ENCODE measurements at places on chromosomes 6 and 20.

GRCh38 chr6:14734416-14735340, 511.2 kb upstream of the JARID2 start:
- no peak for DNase-seq

DNA sequence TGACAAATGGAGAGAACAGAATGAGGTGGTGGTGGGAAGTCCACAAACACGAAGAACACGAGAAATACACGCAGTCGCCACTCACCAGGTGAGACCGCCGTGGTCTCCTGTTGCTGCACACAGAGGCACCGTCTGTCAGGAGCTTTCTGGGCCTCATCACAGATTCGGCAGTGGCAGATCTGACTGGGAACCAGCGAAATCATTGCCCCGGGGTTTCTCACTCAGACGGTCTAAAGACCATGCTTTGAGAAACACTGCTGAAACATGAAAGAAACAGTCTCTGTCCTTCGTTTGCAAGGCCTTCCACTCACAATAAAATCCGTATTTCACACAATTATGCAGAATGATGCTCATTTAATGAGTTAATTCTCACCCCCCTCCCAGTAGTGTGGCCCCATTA, 130.9 kb upstream of the AFDN start:
- no peak for DNase-seq

DNA sequence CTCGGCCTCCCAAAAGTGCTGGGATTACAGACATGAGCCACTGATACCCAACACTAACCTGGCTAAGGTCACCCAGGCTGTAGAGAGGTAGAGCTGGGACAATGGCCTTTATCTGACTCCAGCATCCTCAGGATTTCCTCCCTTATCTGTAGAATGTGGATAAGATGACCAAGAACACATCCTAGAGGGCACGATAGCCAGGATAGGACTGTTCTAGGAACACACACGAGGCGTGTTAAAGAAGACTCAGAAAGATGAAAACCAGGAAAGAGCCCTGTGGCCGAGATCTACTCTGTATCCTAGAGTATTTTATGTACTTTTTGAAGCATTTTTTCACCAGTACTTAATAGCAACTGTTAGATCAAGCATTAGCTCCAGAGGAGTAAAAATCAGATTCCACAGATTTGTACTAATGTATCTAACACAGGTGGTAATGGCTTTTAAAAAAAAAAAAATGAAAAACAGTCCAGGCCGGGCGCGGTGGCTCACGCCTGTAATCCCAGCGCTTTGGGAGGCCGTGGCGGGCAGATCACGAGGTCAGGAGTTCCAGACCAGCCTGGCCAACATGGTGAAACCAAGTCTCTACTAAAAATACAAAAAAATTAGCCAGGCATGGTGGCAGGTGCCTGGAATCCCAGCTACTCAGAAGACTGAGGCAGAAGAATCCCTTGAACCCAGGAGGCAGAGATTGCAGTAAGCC, 17.3 kb downstream of the PPP1R10 start:
- no peak for DNase-seq

DNA sequence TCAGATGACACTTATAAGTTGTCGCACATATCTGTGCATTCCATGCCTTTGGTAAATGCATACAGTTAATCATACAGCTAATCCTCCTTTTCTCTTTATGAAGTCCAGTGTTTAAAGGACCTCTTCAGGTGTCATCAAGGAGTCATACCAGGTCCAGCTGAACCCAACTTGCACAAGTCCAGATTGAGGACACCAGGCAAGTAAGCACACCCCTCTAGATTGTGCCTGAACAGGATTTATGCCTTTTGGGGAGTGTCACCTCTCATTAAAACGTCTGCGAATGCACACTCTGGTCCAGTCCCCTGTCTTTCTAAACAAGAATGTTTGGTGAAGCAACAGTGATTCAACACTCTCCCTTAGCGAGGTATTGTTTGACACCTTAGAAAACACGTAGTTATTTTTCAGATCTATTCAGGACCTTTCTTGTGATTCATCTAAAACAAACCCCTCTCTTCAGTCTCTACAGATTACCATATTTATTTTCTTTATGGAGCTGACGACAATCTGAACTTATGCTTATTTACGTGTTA, 48.4 kb downstream of the C6orf15 start:
- no peak for DNase-seq

DNA sequence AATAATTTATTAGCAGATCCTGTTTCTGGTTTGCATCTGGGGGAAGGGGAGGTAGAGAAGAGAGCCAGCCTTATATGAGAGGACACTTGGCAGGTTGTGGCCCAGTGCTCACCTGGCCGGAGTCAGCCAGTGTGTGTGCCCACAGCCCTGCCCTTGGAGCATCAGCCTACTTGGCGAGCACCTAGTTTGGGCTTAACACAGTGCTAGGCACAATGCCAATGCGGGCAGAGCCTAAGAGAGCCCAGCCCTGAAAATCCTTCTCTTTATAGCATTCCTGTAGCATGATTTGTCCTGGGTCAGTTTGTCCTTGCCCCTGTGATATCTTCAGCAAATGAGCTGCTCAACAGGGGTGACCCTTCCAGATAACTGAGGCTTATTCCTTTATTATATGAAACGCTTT, 73.0 kb downstream of the SLX4IP start:
- DNase-seq, result peak; percentile 66

- no peak for DNase-seq
These were observed 113.8 kb downstream of the AIG1 start for GRCh38 chr6:143174516-143174915.

DNA sequence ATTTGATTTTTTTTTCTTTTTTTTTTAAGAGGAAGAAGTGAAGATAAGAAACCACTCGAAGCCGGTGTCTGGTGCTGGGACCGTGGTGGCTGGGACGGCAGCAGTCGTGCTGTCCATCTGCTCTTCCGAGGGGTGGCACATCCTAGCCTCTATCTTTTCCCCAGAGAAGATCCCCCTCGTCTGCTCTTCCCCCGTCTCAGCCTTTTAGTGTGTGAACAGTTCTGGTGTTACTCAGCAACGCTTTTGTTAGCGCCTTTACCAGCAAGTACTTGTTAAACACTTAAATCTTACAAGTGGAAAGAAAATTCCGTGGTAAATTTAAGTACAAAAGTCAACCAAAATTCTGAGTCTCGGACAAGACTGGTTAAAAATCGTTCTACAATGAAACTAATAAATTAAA, 90.1 kb downstream of the RSPH3 start:
- no peak for DNase-seq

GRCh38 chr6:142240179-142240578, 61.6 kb upstream of the ADGRG6 start:
- no peak for DNase-seq

DNA sequence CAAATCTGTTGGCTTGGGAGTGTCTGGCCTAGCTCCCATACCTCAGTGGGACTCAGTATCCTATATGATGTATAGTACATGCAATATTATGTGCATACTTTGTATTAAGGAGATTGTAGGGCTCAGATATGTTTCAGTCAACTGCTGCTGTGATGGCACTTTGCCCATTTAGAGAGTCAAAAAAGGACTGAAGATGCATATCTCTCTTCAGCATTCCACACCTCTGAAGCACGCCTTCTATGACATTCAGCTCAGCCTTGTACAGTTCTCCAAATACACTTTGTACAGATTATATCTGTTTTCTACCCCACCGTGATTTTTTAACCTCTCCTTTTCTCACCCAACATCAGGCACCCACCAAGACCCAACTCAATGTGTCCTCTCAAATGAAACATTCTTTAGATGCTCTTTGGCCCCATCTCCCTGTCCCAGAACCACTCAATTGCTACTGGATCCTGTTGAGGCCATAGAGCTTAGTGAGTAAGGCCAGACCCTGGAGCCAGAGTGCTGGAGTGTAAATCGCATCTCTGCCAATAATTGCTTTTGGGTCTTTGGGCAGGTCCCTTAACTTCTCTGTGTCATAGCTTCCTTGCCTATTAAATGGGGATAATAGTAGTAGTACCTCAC, 15.6 kb downstream of the ENPP1 start:
- DNase-seq, result no peak

- DNase-seq, result peak; percentile 46
These were observed 234.9 kb downstream of the KCNQ5 start for GRCh38 chr6:72856801-72857200.

DNA sequence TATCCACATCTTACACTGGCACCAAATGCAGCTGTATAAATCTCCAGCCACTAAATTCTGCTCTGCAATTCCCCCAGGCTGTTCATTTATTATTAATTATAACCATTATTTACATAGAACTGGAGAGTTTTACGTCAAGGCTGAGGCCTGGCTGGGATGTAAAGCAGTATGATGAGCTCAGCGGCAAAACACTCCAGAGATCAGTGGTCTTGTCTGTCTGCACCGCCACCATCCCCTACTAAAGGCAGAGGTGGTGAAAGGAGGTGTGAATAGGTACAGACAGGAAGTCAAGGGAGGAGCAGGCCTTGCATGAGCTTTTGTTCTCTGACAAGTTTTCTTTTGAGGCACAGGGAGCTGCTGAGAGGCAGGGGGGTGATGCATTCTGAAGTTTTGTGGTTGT, 159.9 kb upstream of the PCSK2 start:
- DNase-seq, result no peak

GRCh38 chr6:146670161-146670560, 71.4 kb downstream of the ADGB start:
- no peak for DNase-seq

- DNase-seq, result no peak
These were observed 260.1 kb upstream of the SGK1 start for GRCh38 chr6:134577998-134578397.

GRCh38 chr20:47209982-47210381, 146.5 kb downstream of the ZMYND8 start:
- DNase-seq, result no peak

DNA sequence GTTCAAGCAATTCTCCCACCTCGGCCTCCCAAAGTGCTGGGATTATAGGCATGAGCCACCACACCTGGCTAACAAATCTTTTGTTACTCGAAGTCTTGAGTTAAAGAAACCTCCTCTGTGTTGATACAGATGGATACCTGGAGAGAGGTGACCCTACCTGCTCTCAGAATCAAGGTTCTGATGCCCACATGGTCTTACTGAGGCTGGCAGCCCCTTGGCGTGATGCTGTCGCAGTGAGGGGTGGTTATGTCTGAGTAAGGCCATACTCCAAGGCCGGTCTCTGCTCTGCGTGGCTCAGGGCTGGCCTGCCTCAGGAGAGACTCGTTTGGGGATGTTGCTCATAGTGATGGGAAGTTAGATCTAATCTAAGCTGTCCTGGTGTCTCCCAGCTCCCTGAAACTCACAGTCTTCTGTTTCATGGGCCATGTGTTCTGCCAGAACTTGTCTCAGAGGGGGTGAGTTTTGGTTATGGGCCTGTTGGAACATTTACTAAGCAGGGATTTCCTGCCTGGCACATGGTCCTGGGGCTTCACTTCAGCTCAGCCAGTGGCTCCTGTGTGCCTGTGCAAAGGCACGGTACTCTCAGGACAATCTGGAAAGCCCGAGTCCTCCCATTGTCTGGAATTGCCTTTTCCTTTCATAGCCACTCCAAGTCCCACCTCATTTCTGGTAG, 17.5 kb upstream of the TRAF3IP2 start:
- no peak for DNase-seq

- DNase-seq, result no peak
These were observed 25.5 kb downstream of the QKI start for GRCh38 chr6:163439997-163440396.

DNA sequence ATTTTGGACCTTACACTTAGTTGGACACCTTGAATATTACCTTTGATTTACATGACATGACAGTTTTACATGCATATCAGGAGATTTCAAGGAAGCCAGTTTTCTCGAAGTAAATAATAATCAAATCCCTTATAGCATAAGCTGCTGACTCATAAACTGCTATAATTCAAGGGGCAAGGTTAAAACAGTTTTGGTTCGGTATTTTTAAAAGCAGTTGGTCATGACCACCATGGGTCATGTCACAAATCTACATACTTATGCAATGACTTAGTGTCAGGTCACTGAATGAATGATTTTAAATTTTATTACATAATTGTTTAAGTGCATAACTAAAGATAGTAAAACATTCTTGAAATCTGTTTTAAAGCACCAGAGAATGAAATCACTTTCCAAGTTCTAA, 158.0 kb downstream of the DST start:
- DNase-seq, result no peak

GRCh38 chr20:40090236-40090635, 598.8 kb downstream of the MAFB start:
- DNase-seq, result no peak

DNA sequence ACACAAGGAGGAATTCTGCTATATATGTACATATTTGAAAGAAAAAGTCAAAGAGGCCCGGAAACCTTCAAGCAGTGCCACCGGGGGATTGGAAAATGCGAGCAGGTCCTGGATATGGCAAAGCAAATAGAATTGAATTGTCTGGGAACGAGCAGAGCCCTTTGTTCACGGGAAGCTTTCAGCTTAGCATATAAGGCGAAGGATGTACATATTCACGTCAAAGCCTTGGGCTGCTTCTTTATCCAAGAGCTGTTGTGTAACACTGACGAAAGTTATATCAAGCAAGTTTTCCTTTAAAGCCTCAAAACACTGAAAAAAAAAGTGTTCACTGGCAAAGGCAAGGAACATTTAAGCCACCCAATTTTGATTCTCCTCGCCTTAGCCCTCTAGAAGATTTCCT, 171.0 kb downstream of the GPX5 start:
- no peak for DNase-seq

DNA sequence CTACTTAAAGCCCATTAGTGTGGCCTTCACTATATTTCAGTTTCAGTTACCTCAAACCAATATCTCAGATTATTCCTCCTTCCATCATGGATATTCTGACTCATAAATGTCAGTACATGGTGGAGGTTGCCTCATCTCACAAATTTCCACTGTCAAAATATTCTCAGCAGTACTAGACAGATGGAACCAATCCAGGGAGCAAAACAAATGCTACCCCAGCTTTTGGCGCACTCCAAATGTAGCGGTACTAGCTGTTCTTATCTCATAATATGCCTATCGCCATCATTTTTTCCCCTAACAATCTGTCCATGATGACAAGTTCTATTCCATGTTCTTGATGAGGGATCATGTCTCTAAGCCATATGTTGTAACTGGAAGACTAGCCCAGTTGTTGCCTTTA, 1026.1 kb downstream of the KIF16B start:
- no peak for DNase-seq

DNA sequence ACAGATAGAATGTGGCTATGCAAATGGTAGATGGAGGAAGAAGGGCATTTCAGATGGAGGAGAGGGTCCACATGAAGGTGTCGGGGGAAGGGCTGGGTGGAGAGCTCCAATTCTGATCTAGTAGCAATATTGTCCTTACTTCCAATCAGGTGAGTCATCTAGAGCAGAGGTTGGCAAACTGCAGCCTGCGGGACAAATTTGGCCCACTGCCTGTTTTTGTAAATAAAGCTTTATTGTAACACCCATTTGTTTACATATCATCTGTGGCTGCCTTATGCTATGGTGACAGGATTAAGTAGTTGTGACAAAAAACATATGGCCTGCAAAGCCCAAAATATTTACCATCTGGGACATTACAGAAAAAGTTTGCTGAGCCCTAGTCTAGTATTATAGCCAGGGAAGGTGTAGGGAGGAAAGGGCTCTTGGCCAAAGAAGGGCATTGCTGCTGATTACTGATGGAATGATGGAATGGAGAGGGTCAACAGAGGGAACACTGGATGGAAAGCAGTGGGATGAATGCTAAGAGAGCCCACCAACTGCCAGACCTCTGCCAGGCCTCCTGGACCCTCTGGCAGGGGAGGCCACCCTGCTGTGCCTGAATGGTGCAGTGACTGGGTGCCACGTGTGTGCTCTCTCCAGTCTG, 79.8 kb downstream of the SLC22A23 start:
- no peak for DNase-seq

- DNase-seq, result no peak
These were observed 78.0 kb downstream of the DLGAP4 start for GRCh38 chr20:36384022-36384619.

- DNase-seq, result no peak
These were observed 777 bp upstream of the SNRNP48 start for GRCh38 chr6:7589221-7589620.
